ENCODE measurements at places on chromosomes 3 and 15.

GRCh38 chr15:62569460-62570404, 404.6 kb upstream of the C2CD4B start:
- DNase-seq: no peak

DNA sequence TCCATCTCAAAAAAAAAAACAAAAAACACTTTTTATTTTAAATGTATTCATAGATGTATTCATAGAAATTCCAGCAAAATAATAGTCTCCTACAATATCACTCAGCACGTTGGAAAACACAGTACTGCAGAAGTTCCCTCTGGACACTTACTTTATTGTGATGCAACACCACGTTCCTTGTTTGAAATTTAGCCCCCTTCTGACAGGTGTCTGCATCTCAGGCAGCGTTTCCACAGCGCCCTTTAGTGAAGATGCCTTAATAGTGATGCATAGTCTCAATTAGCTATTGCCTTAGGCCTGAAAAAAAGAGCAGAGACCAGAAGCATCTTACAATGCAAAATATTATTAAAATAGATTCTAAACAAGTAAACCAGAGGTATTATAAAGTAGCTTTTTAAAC, 20.3 kb downstream of the IL12A start:
- DNase-seq: no peak

- DNase-seq: peak; percentile 31
Measured at GRCh38 chr3:138187296-138188012, at the start of gene ARMC8. ARMC8 (plus strand) TSS chr3:138187301; CDS start chr3:138187555, 254 bp downstream.

- no peak for DNase-seq
Measured at GRCh38 chr15:75921732-75922703, 18.3 kb downstream of the FBXO22 start.

- DNase-seq: no peak
Measured at GRCh38 chr15:101464999-101465669, 24.4 kb downstream of the PCSK6 start.

GRCh38 chr15:27746401-27746955, 352.6 kb downstream of the OCA2 start:
- no peak for DNase-seq

GRCh38 chr15:51327081-51327480, 11.3 kb downstream of the CYP19A1 start:
- no peak for DNase-seq

DNA sequence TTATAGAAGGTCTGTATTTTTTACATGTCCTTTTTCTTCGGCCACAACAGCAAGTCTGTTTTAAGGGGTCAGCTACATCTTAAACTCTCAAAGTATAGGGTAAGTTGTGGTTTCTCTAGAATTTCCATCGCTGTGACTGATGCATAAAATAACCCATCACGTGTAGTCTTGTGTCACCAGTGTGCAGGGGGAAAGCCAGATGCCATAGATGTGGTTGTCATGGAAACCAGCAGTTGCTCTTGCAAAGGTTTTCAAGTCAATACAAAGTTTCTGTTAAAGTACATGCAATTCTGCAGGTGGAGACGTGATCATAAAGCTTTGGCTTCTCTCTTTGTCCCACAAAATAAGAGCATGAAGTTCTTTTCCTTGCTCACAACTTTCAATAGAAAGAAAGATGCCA, 210.3 kb upstream of the ONECUT1 start:
- no peak for DNase-seq

- no peak for DNase-seq
Measured at GRCh38 chr15:80151576-80151975, 1.2 kb upstream of the FAH start.

DNA sequence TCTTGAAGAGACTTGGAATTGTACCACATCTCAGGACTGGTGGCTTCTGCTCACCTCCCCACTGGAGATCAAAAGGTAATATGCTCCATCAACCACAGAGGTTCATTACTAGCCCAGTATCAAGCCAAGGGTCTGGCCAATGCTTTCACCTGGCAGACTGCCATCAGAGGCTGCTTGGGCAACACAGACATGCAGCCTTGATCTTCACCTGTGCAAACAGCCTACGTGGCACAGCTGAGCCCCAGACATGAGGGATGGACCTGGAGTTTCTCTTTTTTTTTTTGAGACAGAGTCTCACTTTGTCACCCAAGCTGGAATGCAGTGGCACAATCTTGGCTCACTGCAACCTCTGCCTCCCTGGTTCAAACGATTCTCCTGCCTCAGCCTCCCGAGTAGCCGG, 105.6 kb upstream of the HES1 start:
- DNase-seq: no peak

DNA sequence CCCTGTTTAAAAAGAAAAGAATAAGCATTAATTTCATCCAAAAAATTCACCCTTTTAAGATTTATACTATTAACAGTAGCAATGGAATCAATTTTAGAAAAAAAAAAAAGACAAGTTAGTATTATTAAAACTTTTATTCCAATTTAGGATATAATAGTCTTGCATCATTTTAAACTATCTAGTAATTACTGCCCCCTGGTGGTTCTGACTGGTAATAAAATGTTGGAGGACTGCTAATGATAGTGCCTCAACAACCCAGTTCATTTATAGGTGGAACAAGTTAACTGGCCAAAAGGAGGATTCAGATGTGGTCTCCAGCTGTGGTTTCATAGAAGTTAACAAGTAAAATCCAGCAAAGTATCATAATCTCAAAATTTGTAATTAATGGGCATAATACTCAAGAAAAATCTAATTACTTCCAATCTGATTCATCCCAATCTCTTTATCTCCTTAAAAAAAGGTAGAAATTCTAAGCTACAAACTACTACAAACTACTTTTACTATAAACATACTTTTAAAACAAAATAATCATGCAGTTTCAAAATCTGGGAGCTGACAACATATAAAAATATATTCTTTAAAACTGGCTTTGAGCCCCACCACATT, 30.7 kb upstream of the WDR49 start:
- no peak for DNase-seq

- DNase-seq: no peak
Measured at GRCh38 chr3:46666453-46666845, 27.0 kb downstream of the ALS2CL start.

GRCh38 chr3:66803721-66804695, 194.1 kb upstream of the KBTBD8 start:
- no peak for DNase-seq
